ENCODE measurements at places on chromosomes 2 and 18. TPM values are rescaled to one million over a fixed set of nuclear protein-coding genes. Genes with fewer than 3 reads are reported as not detected.

DNA sequence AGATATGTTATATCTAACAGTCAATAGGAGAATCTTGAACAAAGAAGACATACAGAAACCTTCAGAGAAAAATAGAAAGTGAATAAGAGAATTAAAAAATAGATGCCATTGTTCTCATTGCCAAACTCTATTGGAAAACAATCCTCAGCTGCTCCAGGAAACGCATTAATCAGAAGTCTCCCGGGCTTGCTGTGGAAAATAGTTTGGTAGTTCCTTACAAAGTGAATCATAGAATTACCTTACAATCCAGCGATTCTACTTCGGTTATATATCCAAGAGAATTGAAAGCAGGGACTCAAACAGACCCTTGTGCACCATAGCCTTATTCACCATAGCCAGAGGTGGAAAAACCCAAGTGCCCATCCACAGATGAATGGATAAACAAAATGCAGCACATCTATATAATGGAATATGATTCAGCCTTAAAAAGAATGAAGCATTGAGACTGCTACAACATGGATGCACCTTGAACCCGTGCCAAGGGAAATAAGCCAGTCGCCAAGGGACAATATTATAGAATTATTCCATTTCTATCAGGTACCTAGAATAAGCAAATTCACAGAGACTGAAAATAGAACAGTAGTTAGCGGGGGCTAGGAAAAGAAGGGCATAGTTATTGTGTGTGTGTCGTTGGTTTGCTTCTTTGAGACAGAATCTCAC lies 21.9 kb upstream of the CHRNA1 start:
- no peaks in the 10 kb centered on the region for H3K27me3 ChIP-seq
- no peaks in the 10 kb centered on the region for H3K4me1 ChIP-seq
- no peak overlapping the region for H3K4me3 ChIP-seq
- no peak overlapping the region for H3K27ac ChIP-seq
- H3K36me3 ChIP-seq: no peaks in the 10 kb centered on the region

DNA sequence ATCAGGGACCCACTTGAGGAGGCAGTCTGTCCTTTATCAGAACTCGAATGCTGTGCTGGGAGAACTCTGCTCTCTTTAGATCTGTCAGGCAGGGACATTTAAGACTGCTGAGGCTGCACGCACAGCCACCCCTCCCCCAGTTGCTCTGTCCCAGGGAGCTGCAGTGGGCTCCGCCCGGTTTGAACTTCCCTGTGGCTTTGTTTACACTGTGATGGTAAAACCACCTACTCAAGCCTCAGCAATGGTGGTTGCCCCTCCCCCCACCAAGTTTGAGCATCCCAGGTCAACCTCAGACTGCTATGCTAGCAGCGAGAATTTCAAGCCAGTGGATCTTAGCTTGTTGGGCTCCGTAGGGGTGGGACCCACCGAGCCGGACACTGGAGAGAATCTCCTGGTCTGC lies 11.8 kb upstream of the LHCGR start:
- H3K27me3 ChIP-seq: no peaks in the 10 kb centered on the region
- H3K4me3 ChIP-seq: no peak overlapping the region
- no peaks in the 10 kb centered on the region for H3K4me1 ChIP-seq
- H3K36me3 ChIP-seq: no peaks in the 10 kb centered on the region
- DNase-seq: no peak

- H3K36me3 ChIP-seq: no peaks in the 10 kb centered on the region
- no peaks in the 10 kb centered on the region for H3K27me3 ChIP-seq
- no peak overlapping the region for H3K4me3 ChIP-seq
- no peaks in the 10 kb centered on the region for H3K4me1 ChIP-seq
These were observed 41.5 kb upstream of the MMADHC start for GRCh38 chr2:149629026-149629425.

- no peak overlapping the region for H3K4me3 ChIP-seq
- no peak overlapping the region for H3K27ac ChIP-seq
- DNase-seq: no peak
- no peaks in the 10 kb centered on the region for H3K4me1 ChIP-seq
- no peaks in the 10 kb centered on the region for H3K27me3 ChIP-seq
These were observed 167.6 kb downstream of the NDUFA10 start for GRCh38 chr2:239857591-239857990.

- H3K4me3 ChIP-seq: no peak overlapping the region
- no peak for DNase-seq
- H3K27ac ChIP-seq: no peak overlapping the region
These were observed 24.1 kb downstream of the GULP1 start for GRCh38 chr2:188315750-188316149.

DNA sequence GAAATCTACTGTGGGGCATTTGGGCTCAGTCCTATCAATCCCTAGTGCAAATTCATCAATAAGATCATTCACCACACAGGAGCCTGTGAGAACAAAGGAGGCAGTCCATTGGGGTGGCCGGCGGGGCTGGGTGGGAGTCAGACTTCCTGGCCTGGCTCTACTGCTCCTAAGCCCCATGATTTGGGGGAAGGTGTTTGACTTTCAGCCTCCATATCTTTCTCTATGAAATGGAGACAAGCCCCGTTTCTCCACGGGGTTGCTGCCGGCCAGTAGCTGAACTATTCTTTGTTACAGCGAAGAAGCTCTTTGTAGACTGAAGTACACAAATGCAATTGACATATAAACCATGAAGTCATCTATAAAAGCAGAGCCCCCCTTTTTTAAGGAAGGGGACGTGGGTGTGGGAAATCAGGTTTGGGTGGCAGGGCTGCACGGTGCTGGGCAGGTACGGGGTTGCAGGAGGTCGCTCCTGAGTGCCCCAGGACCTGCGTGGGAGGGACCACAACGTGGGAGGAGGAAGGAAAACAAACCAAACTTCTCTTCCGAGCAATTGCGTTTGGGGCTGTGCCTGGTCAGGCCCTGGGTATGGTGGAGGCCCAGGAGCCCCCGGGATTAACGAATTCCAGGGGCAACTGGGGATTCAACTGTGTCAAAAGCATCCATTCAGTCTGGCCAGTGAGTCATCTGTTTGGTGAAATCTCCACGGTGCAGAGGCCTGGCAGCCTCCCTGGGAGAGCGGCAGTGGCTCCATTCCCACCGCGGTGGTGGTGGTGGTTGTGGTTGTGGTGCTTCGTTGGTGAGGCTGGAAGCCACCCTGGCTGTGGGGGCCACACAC lies 18.2 kb downstream of the FBLN7 start:
- peaks cover 5% of the 10 kb centered on the region for H3K4me1 ChIP-seq
- H3K27ac ChIP-seq: no peak overlapping the region
- no peaks in the 10 kb centered on the region for H3K36me3 ChIP-seq
- no peaks in the 10 kb centered on the region for H3K27me3 ChIP-seq
- H3K4me3 ChIP-seq: no peak overlapping the region

DNA sequence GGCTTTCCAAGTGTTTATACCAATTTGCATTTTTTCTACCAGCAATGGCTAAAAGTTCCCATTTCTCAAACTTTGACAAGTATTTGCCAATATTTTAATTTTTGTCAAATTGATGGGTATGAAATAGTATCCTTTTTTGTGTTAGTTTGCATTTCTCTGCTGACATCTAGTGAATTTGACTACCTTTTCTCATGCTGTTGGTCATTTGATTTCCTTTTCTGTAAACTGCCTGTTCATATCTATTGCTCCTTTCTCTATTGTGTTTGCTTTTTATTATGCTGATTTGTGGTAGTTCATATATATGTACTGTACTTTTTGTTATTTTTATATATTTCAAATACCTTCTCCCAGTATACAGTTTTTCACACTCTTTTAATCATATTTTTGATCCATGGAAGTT lies 149.4 kb downstream of the PMAIP1 start:
- no peak for DNase-seq
- no peaks in the 10 kb centered on the region for H3K27me3 ChIP-seq
- H3K27ac ChIP-seq: no peak overlapping the region
- no peaks in the 10 kb centered on the region for H3K36me3 ChIP-seq

DNA sequence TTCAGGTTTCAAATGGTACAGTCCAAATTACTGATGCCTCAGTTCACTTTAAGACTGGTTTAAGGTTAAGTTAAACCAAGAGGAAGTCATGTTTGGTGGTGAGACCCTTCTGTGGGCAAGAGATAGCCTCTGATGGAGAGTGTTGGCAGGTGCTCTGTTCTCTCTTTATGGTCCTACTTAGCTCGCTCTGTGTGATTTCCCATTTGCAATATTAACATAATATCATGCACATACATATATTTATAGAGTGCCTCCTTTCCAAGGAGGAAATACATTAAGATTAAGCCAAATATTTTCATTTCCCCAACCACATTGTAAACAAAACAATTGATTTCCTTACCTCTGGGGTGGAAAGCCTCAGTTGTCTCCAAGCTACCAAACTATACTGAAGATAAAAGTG lies 222.4 kb downstream of the PIK3C3 start:
- H3K36me3 ChIP-seq: no peaks in the 10 kb centered on the region
- no peak overlapping the region for H3K4me3 ChIP-seq
- peaks cover 13% of the 10 kb centered on the region for H3K4me1 ChIP-seq
- H3K27ac ChIP-seq: no peak overlapping the region
- H3K27me3 ChIP-seq: no peaks in the 10 kb centered on the region
- no peak for DNase-seq

GRCh38 chr2:160928854-160929301 lies 231.3 kb upstream of the TANK start:
- no peaks in the 10 kb centered on the region for H3K36me3 ChIP-seq
- H3K4me1 ChIP-seq: no peaks in the 10 kb centered on the region
- H3K4me3 ChIP-seq: no peak overlapping the region
- no peak overlapping the region for H3K27ac ChIP-seq
- H3K27me3 ChIP-seq: no peaks in the 10 kb centered on the region
- DNase-seq: no peak

The GEN1 gene
- 125 TPM for total RNA-seq

The SATB2 gene
- 1.7 TPM for total RNA-seq

The USP40 gene
- 9.5 TPM for total RNA-seq

The RAPH1 gene
- not detected for total RNA-seq

The DUSP2 gene
- total RNA-seq: 25.1 TPM

Measured in Karpas-422 (cell line).